RPMI7951 (cell line): ENCODE measurements at places on chromosomes 2 and 18.

DNA sequence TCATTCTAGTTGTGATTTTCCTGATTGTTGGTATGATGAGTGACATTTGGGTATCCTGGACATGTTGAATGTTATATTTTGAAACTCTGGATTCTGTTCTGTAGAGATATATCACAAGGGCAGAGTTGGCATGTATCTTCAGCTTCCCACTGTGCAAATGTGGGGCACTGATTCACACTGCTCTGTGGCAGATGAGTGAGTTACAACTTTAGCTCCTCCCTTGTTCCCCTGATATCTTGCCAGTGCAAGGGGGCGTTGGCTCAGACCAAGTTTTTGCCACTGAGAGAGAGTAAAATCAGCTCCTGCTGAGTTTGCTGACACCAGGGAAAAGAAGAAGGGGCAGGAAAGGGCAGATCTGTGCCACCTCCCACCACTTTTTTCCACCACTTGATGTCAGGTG is 199.6 kb upstream of the MMADHC start:
- DNase-seq: no peak

GRCh38 chr2:19552270-19552669 is 193.8 kb upstream of the OSR1 start:
- DNase-seq: no peak

DNA sequence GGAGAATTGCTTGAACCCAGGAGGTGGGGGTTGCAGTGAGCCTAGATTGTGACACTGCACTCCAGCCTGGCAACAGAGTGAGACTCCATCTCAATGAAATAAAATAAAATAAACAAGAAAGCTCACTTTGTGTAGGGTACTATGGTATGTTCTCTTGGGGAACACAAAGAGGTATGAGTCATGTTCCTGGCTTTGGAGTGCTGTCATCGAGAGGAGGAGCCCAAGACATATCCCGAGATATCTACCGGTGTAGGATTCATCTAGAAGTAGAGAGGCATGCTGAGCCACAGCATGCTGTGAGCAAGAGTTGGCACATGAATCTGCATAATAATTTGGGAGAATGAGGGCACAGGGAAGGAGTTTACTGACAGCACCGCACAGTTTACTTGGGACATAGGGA is 244.9 kb upstream of the EPHA4 start:
- peak; percentile 5 for DNase-seq

- DNase-seq: no peak
Measured at GRCh38 chr2:207224791-207225482, 59.2 kb upstream of the KLF7 start.

GRCh38 chr2:587087-587960 is 89.9 kb downstream of the TMEM18 start:
- DNase-seq: no peak
